ENCODE measurements at places on chromosomes 16 and 17.

DNA sequence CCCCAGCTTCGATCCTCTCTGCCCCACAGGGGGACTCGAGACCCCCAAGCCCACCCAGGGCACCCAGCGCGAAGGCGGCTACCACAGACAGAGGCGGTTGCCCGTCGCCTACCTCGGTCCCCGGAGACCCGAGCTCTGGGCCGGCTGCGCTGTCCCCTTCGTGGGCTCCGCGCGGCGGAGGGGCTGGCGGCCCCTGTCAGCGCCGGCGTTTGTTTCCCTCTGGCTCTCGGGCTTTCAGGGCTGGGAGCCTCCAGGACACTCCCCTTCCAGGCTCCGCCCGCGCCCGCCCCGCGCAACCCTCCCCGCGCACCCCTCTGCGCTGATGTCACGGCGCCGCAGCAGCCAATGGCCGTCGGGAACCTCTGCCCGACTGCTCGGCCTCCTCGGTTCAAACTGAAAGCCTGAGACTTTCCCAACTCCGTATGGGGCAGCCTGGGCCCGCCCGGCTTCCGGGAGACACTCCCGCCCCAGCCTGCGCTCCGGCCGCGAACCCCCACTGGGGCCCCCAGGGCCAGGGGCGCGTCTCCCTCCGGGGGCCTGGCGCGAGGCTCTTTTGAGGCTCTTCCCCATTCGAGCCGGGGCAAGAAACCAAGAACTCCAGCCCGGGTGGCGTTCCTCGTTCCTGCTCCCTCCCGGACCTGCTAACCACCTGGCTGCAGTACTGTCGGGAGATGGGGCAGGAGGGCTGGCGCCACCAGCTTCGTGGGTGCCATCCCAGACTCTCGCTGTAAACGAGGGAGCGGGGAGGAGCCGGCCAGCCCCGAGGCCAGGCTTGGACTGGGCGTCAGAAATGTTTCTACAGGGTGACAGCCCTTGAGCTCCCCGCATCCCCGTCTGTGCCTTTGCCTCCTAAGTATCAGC is at the start of gene CDC42EP4:
Gene CDC42EP4 (minus strand): TSS at position 221 of the 861 bp plus-strand sequence. CDS start 25,501 bp downstream, outside the sequence.
- DNase-seq, result peak; percentile 76

- DNase-seq, result no peak
Observed at GRCh38 chr17:30586818-30587595, 109.8 kb downstream of the GOSR1 start.

DNA sequence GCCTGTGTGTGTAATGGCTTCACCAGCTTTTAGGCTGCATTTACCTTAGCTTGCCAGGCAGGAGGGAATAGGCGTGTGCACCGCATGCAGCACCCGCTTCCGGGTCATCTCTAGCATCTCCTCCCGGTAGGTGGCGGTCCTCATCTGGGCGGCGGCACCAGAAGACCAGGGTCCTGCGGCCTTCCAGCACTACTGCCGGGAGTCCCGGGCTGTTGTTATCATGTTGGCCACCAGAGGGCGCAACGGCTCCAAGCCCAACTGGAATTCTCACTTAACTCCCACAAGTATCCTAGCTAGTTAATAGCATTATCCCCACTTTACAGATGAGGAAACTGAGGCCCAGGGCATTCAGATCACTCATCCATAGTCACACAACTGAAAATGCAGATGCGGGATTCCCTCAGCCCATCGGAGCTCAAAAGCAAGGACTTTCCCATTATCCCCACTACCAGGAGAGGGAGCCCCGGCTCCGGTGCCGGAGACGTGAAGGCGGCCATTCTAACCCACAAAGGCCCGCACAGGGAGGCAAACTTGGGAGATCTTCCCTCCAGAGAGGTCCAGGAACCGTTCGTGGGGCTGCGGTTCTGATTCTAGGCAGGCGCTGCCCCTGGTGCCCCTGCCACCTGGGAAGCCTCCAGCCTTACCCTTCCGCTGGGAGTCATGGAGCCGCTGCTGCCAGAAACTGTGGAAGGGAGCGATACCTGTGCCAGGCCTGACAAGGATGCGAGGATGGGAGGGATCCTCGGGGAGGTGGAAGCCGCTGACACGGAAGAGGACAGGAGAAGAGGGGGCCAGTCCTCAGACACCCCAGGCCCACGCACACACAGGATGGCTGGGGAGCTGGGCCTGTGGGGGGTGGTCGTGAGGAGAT is 23.9 kb downstream of the LGALS9 start:
- DNase-seq, result peak; percentile 72

DNA sequence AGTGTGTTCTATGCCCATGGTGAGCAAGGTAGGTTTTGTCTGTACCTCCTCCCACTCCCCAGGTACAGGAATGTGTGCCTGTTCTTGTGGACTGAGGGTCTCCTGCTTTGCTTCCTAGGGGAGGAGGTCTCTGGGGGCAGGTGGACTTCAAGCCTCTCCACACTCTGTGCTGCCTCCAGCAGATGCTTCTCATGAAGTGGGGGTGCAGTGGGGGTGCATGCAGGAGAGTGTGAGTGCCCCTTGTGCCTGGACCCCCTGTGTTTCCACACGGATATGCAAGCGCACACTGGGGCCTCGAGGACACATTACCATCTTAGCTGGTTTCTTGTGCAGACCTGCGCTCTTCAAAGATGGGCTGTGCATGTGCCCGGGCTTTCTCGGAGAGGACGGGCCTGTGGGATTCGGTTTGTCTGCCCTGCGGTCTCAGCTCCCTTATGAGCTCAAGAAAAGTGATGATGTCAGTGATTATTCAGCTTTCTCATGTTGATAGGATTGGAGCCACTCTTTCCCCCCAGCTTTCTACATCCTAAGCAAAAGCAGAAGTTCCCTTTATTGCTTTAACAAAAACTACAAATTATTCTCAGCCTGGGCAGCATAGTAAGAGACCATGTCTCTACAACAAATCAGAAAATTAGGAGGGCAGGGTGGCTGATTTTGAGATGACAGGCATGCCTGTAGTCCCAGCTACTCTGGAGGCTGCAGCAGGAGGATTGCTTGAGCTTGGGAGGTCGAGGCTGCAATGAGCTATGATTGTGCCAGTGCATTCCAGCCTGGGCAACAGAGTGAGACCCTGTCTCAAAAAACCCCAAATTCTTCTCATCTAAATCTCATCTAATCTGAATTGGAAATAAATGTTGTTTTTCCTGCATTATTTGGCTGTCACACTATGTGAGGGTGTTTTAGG is 86.8 kb downstream of the RPTOR start:
- DNase-seq, result no peak

- DNase-seq, result no peak
Observed at GRCh38 chr16:57539072-57539796, 2.9 kb upstream of the CCDC102A start.

DNA sequence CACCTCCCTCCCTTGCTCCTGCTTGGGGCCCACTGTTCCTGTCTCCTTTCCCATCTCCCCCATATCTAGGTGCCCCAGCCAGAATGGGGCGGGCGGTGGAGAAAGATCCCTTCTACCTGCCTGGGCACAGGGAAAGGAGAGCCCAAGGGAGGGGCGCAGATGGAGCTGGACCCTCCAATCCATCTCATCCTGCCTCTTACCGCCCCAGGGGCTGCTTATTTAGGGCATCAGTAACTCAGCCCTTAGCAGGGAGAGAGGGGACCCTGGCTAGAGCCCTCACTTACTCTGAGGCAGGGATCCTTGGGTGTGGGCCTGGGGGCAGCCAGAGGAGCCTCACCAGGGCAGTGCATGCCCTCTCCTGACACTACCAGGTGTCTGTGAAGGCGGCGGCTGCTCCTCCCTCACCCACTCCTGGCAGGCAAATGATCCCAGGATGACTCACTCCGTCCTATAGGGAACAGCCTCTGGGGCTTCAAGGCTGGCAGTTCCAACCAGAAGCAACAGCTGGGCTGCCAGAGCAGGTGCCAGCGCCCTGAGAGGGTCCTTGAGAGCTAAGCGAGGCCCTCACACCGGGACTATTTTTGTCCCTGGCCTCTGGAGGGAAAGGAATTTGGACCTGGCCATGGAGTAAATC is 16.3 kb upstream of the BCAR1 start:
- no peak for DNase-seq

- DNase-seq, result no peak
Observed at GRCh38 chr17:11707586-11707985, 109.3 kb downstream of the DNAH9 start.

GRCh38 chr17:74646231-74646630 is 22.7 kb upstream of the CD300E start:
- no peak for DNase-seq

- no peak for DNase-seq
Observed at GRCh38 chr16:13999895-14000425, 71.2 kb upstream of the MRTFB start.

- peak; percentile 33 for DNase-seq
Observed at GRCh38 chr17:10729334-10730193, at the start of gene TMEM220. Gene TMEM220 (minus strand): TSS chr17:10730023. CDS start chr17:10729851, 172 bp downstream.

DNA sequence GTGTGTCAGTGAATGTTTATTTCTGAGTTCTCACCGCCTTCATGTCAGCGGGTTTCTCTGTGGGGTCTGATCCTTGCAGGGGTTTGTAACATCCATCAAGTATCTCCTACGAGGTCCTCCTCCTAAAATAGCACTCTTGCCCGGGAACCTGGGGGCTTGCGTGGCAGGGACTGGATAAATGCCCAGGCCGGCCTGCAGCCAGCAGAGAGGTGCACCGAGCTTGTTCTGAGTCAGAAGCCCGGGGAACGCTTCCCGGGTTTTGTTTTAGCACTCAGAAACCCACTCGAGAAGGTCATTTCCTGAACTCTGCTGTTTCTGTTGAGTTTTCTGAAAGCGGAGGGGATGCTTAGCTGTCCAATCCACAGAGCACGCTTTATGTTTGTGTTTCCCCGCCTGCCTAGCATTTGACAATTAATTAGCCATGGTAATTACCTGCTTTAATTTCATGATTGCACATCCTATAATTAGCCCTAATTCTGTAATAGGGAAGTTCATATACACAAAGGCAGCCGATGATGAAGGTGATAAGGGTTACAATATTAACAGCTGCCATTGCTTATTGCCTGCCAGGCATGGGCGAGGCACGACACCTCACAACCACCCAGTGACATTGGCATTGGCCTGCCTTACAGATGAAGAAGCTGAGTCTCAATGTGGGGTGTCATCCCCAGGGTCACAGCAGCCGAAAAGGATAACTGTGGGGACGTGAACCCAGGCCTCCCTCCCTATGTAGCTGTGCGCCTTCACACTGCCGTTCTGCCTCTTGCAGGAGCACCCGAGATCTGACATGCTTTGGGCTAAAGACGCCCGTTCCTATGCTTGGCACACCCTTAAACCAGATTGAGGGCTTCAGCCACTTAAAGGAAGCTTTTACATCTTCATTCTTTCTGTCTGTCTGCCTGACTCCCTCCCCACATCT is 333.1 kb downstream of the CPPED1 start:
- no peak for DNase-seq

GRCh38 chr17:75130632-75131277 is 787 bp downstream of the NT5C start:
- no peak for DNase-seq

GRCh38 chr16:19757026-19757425 is 39.0 kb downstream of the IQCK start:
- DNase-seq, result no peak

GRCh38 chr16:48438414-48438813 is 53.2 kb upstream of the SIAH1 start:
- no peak for DNase-seq

DNA sequence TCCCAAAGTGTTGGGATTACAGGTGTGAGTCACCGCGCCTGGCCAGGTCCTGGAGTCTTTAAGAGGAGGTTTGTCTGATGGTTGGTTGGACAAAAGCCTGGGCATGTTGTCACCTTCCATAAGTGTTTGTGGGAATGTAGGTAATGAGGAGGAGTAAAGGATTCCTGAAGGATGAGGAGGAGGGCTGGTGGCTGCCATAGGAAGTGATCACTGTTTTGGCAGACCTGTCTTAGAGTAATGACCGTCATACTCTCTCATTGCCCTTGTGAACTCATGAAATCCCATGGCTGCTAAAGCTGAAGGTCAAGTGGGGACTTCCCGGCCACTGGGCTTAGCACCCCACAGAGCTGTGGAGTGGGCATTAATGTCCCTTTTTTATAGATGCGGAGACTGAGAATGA is 40.5 kb downstream of the TENT4B start:
- DNase-seq, result no peak
